ENCODE measurements at places on chromosomes 1 and 21. TPM values are rescaled to one million over a fixed set of nuclear protein-coding genes. Genes with fewer than 3 reads are reported as not detected.

Gene NBPF26
- 8.7 TPM for polyA plus RNA-seq

Gene HTR1D
- polyA plus RNA-seq, result 0.30 TPM

Gene GNPAT
- 62.3 TPM for polyA plus RNA-seq

Gene PLA2G2D
- 0.05 TPM for polyA plus RNA-seq

Gene THEM5
- 0.82 TPM for polyA plus RNA-seq

Gene RNU1-2
- polyA plus RNA-seq, result not detected

DNA sequence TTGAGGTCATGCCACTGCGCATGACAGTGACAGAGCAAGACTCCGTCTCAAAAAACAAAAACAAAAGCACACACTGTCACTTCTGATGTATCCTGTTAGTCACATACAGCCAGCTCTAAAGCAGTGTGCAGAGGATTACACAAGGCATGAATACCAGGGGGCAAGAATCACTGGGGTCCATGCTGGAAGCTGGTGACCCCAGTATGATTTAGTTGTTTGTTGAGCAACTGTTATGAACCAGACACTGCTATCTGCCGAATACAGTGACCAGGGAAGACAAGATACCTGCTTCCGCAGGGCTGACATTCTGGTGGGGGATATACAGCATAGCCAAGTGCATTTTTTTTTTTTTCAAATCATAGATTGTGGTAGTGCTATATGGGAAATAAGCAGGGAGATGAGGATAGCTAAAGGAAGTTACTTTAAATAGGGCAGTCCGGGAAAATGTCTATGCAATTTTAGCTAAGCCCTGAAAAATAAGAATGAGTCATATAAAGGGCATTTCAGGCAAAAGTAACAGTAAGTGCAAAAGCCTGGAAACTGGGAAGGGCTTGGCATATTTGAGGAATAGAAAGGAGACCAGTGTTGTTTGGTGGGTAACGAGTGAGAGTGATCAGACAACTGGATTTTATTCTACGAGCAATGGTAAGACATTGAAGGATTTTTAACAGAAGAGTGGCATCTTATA is 69.7 kb downstream of the ADSS2 start:
- DNase-seq, result no peak

GRCh38 chr21:41953831-41954653 is at the start of gene C2CD2:
TSS of gene C2CD2 (minus strand) at chr21:41954018. CDS start at chr21:41953648, 370 bp downstream.
- no peak for DNase-seq

- no peak for DNase-seq
Measured at GRCh38 chr21:36250423-36251075, 69.4 kb upstream of the MORC3 start.

- no peak for DNase-seq
Measured at GRCh38 chr1:158951956-158952355, 20.6 kb downstream of the PYHIN1 start.

DNA sequence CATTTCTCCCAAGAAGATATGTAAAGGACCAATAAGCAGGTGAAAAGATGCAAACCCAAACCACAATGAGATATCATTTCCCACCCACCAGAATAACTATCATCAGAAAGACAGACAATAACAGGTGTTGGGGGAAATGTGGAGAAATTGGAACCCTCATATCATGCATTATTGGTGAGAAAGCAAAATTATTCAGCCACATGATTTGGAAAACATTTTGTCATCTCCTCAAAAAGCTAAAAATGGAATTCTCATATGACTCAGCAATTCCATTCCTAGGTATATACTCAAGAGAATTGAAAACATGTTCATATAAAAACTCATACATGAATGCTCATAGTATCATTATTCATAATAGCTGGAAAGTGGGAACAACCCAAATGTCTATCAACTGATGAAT is 25.1 kb upstream of the RNF186 start:
- DNase-seq, result no peak

GRCh38 chr1:51032936-51033335 is 62.9 kb downstream of the CDKN2C start:
- DNase-seq, result no peak

All from left renal cortex interstitium (tissue), 4 donors.